Naive thymus-derived CD8-positive, alpha-beta T cell (primary cell): ENCODE measurements at places on chromosomes 16 and 17. TPM values are rescaled to one million over a fixed set of nuclear protein-coding genes. Genes with fewer than 3 reads are reported as not detected.

The CBLN1 gene
- not detected for polyA plus RNA-seq

The PPY gene
- polyA plus RNA-seq, result not detected

The SLC47A2 gene
- polyA plus RNA-seq, result not detected

- peak; percentile 73 for DNase-seq
- H3K4me3 ChIP-seq, result peak overlapping the region; percentile 67
- H3K27me3 ChIP-seq, result no peaks in the 10 kb centered on the region
- H3K27ac ChIP-seq, result peak overlapping the region; percentile 87
Observed at GRCh38 chr17:76714822-76715495, 4.2 kb upstream of the MXRA7 start.

DNA sequence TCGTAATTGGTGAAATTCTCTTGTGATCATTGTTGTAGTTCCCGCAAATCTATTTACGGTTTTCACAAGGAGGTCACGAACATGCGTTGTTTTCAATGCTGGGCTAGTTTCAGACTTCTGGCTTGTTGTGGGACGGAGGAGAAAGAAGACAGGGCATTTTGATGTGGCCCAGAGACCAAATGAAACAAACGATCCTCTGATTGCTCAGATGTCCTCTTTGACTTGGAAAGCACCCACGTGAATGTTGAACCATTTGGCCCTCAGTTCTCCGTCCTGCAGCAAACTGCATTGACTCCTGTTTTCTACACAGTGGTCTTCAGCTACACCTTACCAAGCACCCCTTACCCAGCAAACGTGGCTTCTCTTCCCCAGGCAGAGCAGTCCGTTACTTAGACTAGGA is 391.0 kb downstream of the WWOX start:
- no peaks in the 10 kb centered on the region for H3K27me3 ChIP-seq
- no peak for DNase-seq
- H3K36me3 ChIP-seq, result no peaks in the 10 kb centered on the region
- H3K4me1 ChIP-seq, result no peaks in the 10 kb centered on the region
- H3K4me3 ChIP-seq, result no peak overlapping the region

GRCh38 chr17:61846088-61846487 is 17.2 kb downstream of the BRIP1 start:
- DNase-seq, result no peak
- H3K4me1 ChIP-seq, result no peaks in the 10 kb centered on the region
- H3K27ac ChIP-seq, result no peak overlapping the region
- no peak overlapping the region for H3K4me3 ChIP-seq

- no peaks in the 10 kb centered on the region for H3K4me1 ChIP-seq
- H3K27me3 ChIP-seq, result peaks cover 6% of the 10 kb centered on the region
- no peaks in the 10 kb centered on the region for H3K36me3 ChIP-seq
Observed at GRCh38 chr16:52497067-52497816, 49.7 kb downstream of the TOX3 start.

DNA sequence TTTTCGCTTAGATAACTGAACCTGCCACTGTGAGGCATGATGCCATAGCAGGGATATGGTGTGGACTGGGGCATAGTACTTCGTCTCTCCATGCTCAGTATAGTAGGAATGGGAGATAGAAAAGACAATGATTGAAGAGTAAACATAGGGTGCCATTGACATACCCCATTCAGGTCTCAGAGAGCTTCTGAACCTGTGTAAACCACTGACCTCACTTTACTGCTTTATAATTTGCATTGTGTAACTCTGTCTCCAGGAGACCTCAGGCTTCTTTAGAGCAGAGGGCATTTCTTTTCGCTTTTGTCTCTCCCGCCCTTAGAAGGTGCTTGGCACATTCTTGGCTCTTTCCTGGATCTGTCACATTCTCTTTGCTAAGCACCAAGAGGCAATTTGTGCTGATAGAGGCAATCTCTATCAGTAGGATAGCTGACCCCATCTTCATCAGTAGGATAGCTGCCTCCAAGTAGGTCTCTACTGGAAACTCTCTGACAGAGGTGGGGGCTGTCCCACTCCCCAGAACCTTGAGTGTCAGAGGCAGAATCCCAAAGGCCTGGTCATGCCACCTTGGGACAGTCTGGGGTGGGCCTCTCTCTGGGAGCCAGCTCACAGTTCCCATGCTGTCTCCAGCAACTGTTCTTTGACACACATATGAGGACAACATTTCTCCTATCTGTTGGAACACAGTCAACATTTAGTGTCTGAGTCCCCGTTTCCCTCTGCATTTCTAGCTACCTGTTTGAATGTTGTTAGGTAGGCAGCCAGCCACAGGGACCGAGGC is 181.9 kb downstream of the UTP18 start:
- H3K4me3 ChIP-seq, result no peak overlapping the region
- no peak for DNase-seq
- H3K27ac ChIP-seq, result no peak overlapping the region
- peaks cover 10% of the 10 kb centered on the region for H3K27me3 ChIP-seq

DNA sequence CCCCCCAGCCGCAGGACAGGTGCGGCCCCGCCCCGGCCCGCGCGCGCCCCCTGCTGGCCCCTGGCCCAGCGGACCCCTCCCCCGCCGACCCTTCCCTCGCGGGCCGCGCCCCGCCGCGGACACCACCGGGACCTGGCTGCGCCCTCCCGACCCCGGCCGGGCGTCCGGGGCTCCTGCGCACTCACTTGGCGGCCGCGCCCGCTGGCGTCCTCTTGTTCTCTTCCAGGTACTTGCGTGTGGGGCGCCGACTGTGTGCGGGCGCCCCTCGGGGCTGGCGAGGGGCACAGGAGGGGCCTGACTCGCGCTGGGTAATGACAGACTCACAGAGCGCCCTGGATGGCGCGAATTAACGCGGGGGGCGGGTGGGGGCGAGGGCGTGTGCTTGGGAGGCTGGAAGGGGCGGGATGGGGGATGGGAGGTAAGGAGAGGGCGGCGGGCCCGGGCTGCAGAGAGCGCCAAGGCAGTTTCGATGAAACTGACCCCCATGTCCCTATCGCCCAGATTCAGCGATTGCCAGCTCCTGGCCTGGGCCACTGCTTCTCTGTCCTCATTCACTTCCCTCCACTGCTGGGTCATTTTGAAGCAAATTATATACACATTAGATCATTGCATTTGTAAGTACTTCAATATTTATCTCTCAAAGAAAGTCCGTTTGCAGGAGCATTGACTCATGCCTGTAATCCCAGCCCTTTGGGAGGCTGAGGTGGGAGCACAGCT is 445 bp upstream of the DBNDD1 start:
- H3K4me3 ChIP-seq, result peak overlapping the region; percentile 85
- H3K36me3 ChIP-seq, result no peaks in the 10 kb centered on the region
- DNase-seq, result peak; percentile 66
- H3K27ac ChIP-seq, result peak overlapping the region; percentile 77

DNA sequence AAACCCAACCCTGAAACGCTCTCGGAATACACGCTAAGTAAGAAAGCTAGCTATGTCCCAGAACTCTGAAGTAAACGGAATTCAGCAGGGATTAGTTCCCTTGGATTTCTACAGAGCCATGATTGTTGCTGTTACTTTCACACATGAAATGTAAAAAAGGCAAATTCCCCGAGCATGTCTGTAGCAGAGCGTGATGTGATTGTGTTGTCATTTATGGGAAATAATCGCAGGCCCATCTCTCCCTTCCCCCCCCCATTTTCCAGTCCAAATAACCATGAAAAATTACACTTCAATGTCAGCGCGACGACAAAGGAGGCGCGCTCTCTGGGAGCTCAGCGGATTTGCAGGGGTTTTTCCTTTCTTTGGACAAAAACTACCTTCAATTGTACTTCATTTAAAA is 209.0 kb downstream of the ZFHX3 start:
- H3K36me3 ChIP-seq, result no peaks in the 10 kb centered on the region
- peaks cover 3% of the 10 kb centered on the region for H3K4me1 ChIP-seq
- no peak for DNase-seq
- peaks cover 3% of the 10 kb centered on the region for H3K27me3 ChIP-seq

- peaks cover 3% of the 10 kb centered on the region for H3K27me3 ChIP-seq
- no peak overlapping the region for H3K27ac ChIP-seq
- H3K4me3 ChIP-seq, result no peak overlapping the region
- no peaks in the 10 kb centered on the region for H3K36me3 ChIP-seq
- DNase-seq, result no peak
Observed at GRCh38 chr16:50381679-50382440, 13.1 kb upstream of the BRD7 start.

DNA sequence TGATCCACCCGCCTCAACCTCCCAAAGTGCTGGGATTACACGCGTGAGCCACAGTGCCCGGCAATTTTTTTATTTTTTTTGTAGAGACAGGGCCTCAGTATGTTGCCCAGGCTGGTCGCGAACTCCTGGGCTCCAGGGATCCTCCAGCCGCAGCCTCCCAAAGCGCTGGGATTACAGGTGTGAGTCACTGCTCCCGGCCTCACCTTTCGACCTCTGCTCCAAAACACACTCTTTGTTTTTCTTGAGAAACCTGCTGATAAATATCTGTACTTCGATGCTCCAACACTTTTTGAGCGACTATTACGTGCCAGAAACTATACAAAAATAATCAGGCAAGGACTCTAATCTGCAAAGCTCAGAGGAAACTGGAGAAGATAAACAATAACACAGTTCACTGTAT is 1.0 kb downstream of the MED1 start:
- peak overlapping the region; percentile 96 for H3K4me3 ChIP-seq
- H3K4me1 ChIP-seq, result peaks cover 43% of the 10 kb centered on the region
- no peaks in the 10 kb centered on the region for H3K27me3 ChIP-seq
- DNase-seq, result no peak
- H3K36me3 ChIP-seq, result peaks cover 42% of the 10 kb centered on the region
